ENCODE measurements at places on chromosomes 11 and 22. TPM values are rescaled to one million over a fixed set of nuclear protein-coding genes. Genes with fewer than 3 reads are reported as not detected.

DNA sequence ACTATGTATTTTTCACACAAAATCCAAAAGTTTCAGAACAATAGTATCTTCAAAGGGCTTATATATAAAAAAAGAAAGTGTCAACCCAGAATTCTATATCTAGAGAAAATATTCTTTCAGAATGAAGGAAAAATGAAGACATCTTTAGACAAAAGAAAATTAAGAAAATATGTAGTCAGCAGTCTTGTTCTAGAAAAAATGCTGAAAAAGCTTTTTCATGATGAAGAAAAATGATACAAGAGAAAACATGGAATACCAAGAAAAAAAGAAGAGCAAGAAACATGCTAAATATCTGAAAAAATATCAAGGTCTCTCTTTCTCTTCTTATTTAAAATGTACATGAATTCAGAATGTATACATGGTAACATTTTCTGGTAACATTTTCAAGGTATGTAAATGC is 816.8 kb upstream of the FAT3 start:
- no peak for DNase-seq
- no peak overlapping the region for H3K4me3 ChIP-seq
- H3K4me1 ChIP-seq: no peaks in the 10 kb centered on the region
- H3K27ac ChIP-seq: no peak overlapping the region

Gene SWAP70
- total RNA-seq: 10.5 TPM

Gene OR52I2
- total RNA-seq: not detected

Gene SIAE
- 4.9 TPM for total RNA-seq

GRCh38 chr11:82978422-82979099 is 77.0 kb downstream of the DDIAS start:
- DNase-seq: no peak
- H3K36me3 ChIP-seq: peaks cover 8% of the 10 kb centered on the region
- no peaks in the 10 kb centered on the region for H3K27me3 ChIP-seq
- no peak overlapping the region for H3K27ac ChIP-seq

Gene C11orf16
- not detected for total RNA-seq

Gene SMTNL1
- 143 TPM for total RNA-seq

GRCh38 chr11:69854713-69855112 is 35.5 kb upstream of the FGF3 start:
- DNase-seq: no peak
- H3K4me3 ChIP-seq: no peak overlapping the region
- no peak overlapping the region for H3K27ac ChIP-seq
